ENCODE measurements at places on chromosomes 6 and 20.

DNA sequence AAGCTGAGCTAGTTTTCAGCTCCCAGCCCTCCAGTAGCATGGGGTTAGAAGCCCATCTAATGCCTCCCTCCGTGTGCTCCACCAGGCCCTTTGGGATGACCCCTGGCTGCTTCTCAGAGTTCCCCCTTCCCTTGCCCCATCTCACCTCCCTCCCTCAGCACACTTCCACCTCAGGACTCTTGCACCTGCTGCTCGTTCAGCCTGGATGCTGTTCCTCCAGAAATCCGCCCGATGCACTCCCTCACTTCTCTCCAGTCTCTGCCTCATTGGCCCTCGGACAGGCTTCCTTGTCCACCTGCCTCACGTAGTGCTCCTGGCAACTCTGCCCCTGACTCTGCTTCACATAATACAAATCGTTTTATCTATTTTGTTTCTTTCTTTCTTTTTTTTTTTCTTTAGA, 26.8 kb downstream of the FGD2 start:
- no peak for DNase-seq

DNA sequence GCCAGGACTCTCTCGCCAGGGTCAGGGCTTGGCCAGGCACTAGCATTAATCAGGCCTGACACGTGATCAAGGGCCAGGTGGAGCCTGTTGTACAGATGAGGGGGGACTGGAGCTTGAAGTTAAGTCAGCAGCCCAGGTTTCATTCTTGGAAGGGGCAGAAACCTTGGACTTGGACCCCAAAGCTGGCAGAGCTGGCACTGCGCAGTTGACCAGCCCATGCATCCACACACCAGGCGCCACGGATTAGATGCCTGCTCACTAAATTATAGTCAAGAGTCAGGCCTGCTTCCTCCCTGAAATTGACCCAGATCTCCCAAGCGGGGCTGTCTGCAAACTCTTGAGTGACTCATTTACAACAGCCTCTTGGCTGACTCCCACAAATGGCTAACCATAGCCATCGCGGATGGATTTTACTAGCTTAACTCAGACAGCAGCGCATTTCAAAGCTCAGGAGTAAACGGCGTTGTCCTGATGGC, 4.1 kb upstream of the TAF4 start:
- DNase-seq = no peak

- DNase-seq = no peak
Measured at GRCh38 chr6:128494440-128494839, 26.0 kb downstream of the PTPRK start.

DNA sequence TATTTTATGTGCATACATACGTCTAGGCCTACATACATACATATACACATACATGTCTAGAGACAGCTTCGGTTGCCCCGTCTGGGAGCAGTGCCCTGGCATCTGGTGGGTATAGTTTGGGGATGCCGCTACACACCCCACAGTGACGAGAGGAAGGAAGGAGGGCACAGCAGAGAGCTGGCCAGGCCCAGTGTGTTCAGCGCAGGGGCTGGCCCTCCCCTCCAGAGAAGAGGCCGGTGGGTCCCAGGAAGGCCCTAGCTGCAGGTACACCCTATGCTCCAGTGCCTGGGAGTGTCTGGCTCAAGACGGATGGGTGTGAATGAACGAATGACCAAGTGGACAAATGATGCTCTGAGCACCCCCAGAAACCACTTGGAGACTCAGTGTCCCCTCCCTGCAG, 284.6 kb downstream of the CDH4 start:
- DNase-seq = no peak

GRCh38 chr6:139711804-139712585, 337.5 kb upstream of the CITED2 start:
- DNase-seq = no peak

- no peak for DNase-seq
Measured at GRCh38 chr20:31595654-31596411, 9.3 kb upstream of the ID1 start.

GRCh38 chr6:70110126-70111022, 192.5 kb downstream of the COL9A1 start:
- DNase-seq = no peak

GRCh38 chr6:102118034-102118433, 724.5 kb downstream of the GRIK2 start:
- no peak for DNase-seq

GRCh38 chr6:121885399-121886152, 450.1 kb downstream of the GJA1 start:
- no peak for DNase-seq

GRCh38 chr6:147361311-147361981, 147.0 kb upstream of the SAMD5 start:
- DNase-seq = no peak

DNA sequence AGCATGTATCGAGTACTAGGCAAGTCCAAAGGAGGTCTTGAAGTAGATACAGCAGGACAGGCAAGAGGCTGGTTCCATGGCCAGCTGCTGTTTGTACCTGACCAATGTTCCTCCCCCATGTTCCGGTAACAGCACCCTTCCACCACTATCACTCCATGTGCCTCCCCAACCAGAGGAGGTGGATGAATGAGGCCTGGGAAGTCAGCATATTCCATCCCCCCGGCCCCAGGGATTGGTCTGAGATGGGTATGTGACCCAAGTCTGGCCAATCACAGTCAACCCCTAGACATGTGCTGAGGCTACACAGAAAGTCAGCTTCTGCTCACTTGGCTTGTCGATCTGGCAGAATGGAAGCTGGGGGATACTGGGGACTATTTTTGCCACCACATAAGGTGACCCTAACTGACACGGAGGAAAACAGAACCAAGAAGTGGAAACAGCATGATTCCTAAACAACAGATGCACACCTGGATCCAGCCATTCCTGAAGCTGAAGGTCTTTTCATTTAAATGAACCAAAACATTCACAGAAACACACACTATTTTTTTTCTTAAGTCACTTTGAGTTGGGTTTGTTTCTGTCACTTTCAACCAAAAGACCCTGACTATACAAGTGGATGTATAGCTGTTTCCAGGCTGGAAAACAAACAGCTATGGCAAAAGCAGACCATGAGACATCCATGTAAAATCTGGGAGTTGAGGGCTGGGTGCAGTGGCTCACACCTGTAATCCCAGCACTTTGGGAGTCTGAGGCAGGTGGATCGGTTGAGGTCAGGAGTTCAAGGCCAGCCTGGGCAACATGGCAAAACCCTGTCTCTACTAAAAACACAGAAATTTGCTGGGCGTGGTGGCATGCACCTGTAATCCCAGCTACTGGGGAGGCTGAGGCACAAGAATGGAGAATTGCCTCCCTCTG, 70.4 kb upstream of the PTPN1 start:
- DNase-seq = no peak

DNA sequence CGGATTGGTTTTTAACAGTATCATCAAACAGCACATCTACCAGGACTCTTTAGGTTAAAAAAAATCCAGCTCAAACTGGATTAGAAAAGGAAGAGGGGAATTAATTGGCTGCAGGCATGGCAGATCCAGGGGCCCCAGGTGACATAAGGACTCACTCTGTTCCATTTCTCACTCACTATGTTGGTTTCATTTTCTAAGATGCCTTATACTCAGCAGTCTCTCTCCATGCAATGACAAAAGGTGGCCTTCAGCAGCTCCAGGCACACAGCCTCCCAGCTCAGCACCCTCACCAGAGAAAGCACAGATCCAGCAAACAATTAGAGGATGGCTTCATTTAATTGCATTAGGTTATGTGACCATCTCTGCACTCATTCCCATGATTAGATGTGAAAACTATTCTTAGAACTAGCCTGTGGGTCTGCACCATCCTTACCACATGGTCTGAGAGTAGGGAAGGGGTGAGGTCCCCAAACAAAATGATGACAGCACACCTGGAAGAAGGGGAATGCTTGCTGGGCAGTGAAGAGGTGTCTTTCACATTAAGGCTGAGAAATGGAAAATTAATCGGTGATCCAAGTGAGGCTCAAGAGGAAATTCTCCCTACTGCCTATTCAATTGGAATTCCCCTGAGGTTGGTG, 243.1 kb downstream of the CDH26 start:
- no peak for DNase-seq

DNA sequence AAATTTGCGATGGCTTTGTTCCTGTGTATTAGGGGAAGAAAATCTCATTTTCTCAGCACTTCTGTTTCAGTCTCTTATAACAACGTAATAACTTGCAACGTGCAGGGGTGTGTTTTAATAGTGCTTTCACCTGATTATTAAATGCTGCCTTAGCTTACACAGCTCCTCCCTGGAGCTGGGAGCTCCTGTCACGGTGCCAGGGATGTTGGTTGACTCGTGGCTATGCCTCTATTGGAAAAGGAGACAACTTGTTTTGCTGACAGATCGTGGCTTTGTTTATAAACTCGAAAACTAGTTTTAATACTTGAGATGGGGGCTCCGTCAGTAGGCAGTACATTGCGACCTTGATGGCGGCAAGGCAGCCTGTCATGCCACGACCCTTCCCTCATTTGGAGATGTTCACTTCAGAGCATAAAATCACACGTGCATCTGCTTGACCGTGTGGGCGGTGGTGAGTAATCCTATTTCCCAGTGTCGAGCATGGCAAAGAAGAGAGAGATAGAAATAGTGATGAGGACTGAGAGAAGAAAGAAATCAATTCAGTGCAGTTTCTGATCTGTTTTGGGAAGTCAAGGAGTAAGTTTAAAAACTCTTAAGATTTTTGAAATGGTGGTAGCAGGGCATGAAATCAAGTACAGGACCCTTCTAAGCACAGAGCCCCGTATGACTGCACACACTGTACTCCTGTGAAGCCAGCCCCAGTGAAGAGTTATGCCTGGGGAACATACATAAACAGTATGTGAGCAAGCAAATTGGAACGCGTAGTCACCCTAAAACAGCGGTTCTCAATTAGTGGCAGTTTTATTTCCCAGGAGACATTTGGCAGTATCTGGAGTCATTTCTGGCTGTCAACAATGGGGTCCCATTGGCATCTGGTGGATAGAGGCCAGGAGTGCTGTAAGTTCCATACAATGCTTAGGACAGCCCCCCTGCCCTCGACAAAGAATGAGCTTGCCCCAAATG, 147.2 kb downstream of the DOK5 start:
- DNase-seq = no peak

- DNase-seq = peak; percentile 15
Measured at GRCh38 chr20:58127701-58128111, 100.7 kb downstream of the ANKRD60 start.

Measured in activated T-cell treated with anti-CD3 and anti-CD28 coated beads for 48 hours (primary cell).